Ascending aorta (tissue), 2 donors: ENCODE measurements at places on chromosomes 11 and 22.

- no peaks in the 10 kb centered on the region for H3K27me3 ChIP-seq
- H3K4me1 ChIP-seq: peaks cover 29% of the 10 kb centered on the region
- peak within 1 kb of the TSS; percentile 87 for H3K27ac ChIP-seq
- H3K4me3 ChIP-seq: peak within 1 kb of the TSS; percentile 66
Measured at GRCh38 chr22:35380537-35381423, at the start of gene HMOX1. Gene HMOX1 (plus strand): TSS chr22:35381096. CDS start chr22:35381174, 78 bp downstream.

- no peak for DNase-seq
- H3K27me3 ChIP-seq: no peaks in the 10 kb centered on the region
- no peak overlapping the region for H3K27ac ChIP-seq
- peaks cover 10% of the 10 kb centered on the region for H3K4me1 ChIP-seq
- no peak overlapping the region for H3K4me3 ChIP-seq
Measured at GRCh38 chr22:50112151-50113118, 22.6 kb downstream of the MOV10L1 start.

GRCh38 chr11:28702871-28703270, 594.7 kb downstream of the METTL15 start:
- no peaks in the 10 kb centered on the region for H3K36me3 ChIP-seq
- H3K4me1 ChIP-seq: no peaks in the 10 kb centered on the region
- no peak overlapping the region for H3K4me3 ChIP-seq
- no peak overlapping the region for H3K27ac ChIP-seq
- DNase-seq: no peak

GRCh38 chr11:59755701-59756557, 753 bp downstream of the STX3 start:
- H3K36me3 ChIP-seq: no peaks in the 10 kb centered on the region
- no peaks in the 10 kb centered on the region for H3K27me3 ChIP-seq
- H3K27ac ChIP-seq: peak overlapping the region; percentile 97
- H3K4me1 ChIP-seq: no peaks in the 10 kb centered on the region
- DNase-seq: peak; percentile 89
- peak overlapping the region; percentile 89 for H3K4me3 ChIP-seq

DNA sequence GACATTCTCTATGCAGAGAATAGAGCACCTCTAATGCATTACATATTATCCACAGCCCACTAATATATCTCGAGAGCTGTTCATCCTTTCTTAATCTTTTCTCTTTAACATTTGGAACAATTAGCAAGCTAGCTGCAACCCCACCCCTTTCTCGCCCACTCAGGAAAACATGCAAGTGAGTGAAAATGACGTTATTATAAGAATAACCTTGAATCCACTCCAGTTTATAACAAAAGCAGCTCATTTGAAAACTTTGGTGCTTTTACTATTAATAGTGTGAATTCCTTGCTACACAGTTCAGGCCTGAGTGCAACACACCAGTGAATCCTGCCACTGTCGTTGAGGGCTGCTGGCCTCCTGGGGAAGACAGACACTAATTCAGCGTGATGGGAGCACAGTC, 63.3 kb upstream of the BMAL1 start:
- H3K27me3 ChIP-seq: no peaks in the 10 kb centered on the region
- H3K27ac ChIP-seq: no peak overlapping the region
- DNase-seq: no peak
- no peaks in the 10 kb centered on the region for H3K4me1 ChIP-seq

- no peak for DNase-seq
- H3K27ac ChIP-seq: no peak overlapping the region
- H3K27me3 ChIP-seq: peaks cover 31% of the 10 kb centered on the region
- H3K36me3 ChIP-seq: no peaks in the 10 kb centered on the region
- H3K4me3 ChIP-seq: no peak overlapping the region
Measured at GRCh38 chr11:17740649-17741235, 6.2 kb downstream of the KCNC1 start.

- DNase-seq: no peak
- H3K36me3 ChIP-seq: peaks cover 5% of the 10 kb centered on the region
- no peak overlapping the region for H3K4me3 ChIP-seq
Measured at GRCh38 chr22:24304062-24304675, 33.5 kb downstream of the SPECC1L start.
